Daoy (cell line): ENCODE measurements at places on chromosomes 6 and 20. TPM values are rescaled to one million over a fixed set of nuclear protein-coding genes. Genes with fewer than 3 reads are reported as not detected.

The PSORS1C2 gene
- total RNA-seq, result not detected in 2 replicates

The PARD6B gene
- total RNA-seq, result 5.2 and 26.0 TPM in 2 replicates

The PRSS35 gene
- total RNA-seq, result not detected in 2 replicates

The CRISP2 gene
- 0.23 and 1.1 TPM in 2 replicates for total RNA-seq

The DEFB132 gene
- not detected in 2 replicates for total RNA-seq

The AIG1 gene
- total RNA-seq, result 23.2 and 42.8 TPM in 2 replicates

DNA sequence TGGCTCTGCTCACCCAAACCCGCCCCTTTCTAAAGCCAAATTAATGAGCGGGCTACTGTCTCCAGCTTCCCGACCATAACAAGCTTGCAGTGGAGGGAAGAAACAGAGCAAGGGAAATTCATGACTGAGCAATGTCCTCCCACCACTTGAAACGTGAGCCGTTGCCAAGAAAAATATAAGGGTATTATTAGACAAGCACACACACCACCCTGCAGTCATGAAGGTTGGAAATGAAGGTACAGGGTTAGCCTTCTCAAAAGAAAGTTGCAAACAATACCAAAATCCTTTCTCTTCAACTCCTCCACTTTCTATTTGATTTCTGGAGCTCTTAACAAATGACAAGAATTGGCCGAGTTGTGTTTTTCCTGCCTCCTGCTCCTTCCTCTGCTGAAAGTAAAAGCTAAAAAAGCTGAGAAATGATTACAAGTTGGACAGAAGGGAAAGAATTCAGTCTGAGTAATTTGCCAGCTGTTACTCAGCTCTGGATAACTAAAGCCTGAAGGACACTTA, 151.1 kb upstream of the B3GAT2 start:
- DNase-seq, result peak; percentile 93

DNA sequence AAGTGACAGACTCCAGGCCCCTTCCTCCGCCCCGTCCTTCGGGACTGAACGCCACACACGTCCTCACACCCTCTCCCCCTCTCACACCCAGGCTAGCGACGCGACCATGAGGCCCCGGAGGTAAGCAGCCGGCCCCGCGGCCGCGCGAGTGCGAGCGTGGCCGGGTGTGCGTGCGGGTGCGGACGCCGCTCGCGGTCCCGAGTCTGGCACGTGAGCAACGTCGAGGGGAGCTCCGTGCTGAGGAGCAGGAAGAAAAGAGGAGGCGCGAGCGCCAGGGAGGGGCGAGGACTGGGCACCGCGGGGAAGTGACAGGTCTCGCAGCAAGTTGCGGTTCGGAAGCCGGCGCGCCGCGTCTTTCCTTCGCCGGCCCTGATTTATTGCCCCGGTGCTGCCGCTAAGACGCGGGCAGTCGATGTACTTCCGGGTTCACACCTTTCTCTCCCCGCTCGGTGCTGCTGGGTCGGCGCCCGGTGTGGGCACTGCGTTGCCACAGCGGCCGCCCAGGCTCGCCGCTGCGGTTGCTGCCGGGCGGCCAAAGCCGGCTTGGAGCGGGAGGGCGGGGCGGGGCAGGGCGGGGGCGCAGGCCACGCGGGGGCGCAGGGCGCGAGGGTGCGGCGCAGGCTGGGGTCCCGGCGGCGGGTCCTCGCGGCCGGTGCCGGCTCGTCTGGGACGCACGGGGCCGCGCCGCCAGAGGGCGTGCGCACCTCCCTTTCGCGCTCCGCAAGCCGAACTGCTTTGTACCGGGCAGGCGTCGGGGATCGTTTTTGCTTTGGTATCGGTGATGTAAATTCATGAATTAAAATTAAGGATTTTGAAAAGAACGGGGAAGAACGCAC, 15.8 kb upstream of the LIN28B start:
- no peak for DNase-seq

DNA sequence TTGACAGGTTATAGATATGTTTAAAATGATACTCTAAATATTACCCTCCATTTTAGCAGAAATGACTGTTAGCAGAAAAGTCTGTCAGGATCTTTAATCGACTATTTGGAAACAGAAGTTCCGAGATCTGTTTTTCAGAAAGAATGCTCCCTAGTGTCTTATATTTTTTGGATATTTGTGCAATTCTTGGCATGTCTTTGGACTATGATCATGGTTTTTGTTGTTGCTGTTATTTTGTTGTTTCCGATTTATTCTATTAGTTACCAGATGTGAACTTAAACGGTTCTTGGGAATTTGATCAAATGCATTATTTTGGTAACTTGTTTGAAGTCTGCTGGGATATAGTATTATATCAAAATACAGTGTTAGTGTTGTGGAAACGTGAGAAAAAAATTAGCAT, 106.4 kb upstream of the CEP162 start:
- DNase-seq, result no peak

- no peak for DNase-seq
Observed at GRCh38 chr20:59647271-59647670, 42.9 kb downstream of the PHACTR3 start.

DNA sequence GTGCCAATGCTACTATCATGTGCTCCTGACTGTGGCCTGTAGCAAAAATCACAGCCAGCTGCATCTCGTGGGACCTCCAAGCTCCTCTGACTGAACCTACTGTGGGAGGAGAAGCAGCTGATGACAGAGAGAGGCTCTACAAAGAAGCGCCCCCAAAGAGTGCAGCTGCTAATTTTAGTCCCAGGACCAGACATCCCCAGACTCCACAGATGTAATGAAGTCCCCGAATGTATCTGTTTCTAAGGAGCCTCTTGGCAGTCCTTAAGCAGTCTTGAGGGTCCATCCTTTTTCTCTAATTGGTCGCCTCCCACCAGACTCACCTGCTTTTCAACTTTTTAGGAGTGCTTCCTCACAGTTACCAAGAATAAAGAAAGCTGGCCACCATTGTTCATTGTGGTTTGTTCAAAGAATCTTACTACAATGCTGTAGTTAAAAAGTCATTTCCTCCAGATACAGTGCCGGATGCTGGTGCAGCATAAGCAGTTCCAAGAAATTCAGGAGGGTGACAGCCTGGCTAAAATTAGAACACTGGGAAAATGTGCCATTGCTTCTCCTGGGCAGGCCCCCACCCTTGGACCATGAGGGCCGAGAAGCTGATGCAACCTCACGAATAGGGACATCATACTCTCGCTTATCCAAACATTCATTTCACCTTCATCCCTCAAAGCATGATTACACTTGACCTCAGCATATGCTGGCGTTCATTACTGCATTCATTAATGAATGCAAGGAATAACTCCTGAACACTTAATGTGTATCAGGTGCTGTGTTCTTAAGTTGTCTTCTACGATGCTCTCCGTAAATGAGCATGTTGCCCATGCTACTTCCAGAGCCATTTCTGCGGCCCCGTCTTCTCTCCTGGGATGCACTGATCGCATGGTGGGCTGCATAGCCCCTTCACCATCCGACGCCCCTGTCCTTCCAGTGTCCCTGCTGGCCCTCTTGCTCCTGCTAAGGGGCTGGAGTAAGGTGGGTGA, 66.4 kb downstream of the LY86 start:
- DNase-seq, result no peak

DNA sequence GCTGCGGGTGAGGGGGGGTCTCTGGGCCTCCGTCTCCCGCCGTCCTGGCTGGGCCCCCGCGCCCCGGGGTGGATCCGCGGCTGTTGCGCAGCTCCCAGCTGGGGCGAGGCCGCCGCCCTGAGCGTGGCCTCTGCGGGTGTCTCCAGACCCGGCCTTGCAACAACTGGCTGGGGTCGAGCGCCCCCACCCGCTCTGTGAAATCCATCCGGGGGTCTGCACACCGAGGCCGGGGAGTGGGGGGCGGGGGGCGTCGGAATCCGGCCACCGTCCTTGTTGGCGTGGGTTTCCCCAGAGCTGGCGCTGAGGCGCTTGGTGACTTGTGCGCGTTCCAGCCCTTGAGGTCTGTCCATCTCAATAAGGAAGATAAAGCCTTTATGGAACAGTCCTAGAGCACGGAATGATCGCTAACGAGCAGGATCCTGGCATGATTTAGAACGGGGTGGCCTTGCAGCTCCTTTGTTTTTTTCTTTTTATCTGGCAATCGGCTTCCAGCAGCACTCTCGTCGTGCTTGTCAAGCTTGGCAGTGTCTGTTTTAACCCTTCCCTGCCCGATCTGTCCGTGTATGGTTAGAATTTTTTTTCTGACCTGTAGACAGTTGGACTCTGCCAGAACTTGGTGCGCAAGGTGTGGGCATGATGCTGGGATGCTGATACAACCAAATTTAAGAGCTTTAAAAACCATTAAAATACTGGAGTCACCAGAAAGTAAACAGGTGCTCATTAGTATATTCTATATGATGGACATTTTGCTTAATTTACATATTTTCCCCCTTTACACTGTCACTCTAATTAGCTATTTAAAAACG, 675 bp downstream of the DSTN start:
- DNase-seq, result peak; percentile 51

DNA sequence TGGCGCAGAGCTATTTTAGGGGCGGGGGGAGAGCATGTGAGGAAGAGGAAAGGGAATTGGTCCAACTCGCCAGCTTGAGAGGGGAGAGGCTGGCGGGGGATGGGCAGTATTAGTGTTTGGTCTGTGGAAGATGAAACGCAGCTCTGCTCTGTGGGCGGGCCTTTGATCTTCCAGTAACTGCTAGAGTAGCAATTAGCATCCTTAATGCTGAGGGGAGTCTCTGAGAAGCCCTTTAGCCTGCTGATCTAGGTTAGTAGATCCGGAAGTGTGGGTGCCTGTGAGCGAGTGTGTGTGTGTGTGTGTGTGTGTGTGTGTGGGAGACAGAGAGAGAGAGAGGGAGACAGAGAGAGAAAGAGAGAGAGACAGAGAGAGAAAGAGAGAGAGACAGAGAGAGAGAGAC, 117.2 kb upstream of the BACH2 start:
- no peak for DNase-seq

- DNase-seq, result no peak
Observed at GRCh38 chr6:6717953-6718352, 129.4 kb downstream of the LY86 start.

DNA sequence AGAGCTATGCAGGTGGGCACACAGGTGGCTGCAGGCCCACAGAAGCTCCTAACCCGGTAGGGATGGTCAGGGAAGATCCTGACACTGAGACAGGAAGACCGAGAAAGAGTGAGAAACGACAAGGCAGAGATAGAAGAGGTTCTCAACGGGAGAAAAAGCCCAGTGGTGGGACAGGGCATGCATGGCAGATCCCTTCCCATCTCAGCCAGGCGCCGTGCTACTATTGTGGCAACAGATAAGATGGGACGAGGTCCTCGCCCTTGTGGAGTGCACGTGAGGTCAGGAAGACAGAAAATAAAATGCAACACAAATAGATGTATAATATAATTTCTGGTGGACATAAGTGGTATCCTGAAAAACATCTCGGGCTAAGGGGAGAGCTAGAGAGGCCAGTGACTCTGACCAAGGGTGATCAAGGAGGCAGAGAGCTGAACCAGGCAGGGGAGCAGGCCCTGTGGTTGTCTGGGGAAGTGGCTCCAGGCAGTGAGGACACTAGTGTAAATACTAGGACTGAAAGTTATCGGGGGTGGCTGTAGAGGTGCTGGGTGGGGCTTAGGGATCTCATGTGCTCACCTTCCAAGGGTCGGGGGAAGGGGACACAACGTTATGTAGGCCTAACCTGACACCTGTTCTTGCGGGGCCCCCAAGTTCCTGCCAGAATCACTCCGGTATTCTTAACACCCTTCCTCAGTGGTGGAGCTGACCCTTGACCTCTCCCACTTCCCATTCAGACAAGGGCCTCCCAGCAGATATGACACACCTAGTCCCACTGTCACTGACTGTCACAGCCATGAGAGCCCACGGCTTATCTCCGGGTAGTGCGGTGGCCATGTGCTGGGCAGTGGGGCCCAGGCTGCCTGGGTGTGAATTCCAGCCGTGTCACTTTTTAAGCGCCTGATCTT, 1.0 kb downstream of the SRXN1 start:
- DNase-seq, result no peak

- DNase-seq, result no peak
Observed at GRCh38 chr6:166739976-166740318, 112.9 kb upstream of the RPS6KA2 start.

DNA sequence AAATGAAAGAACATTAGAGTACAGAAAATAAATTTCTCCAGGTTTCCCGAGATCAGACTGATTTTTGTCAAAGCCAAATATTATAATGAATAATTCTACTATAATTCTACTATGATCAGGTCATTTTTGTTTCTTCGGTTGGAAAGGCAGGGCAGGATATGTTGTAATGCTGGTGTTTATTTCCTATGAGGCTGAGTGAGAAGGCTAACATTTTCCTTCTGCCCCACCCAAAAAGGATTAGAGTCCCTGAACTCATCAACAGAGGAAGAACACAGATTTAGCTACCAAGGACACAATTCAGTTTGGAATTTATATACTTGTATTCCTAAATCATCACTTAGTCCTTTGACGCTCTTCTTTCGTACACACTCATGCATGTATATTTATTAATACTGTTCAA, 318.9 kb downstream of the SYNE1 start:
- DNase-seq, result no peak

- DNase-seq, result no peak
Observed at GRCh38 chr6:152314483-152314832, 322.7 kb downstream of the SYNE1 start.
